ENCODE measurements at places on chromosomes 7 and 10.

DNA sequence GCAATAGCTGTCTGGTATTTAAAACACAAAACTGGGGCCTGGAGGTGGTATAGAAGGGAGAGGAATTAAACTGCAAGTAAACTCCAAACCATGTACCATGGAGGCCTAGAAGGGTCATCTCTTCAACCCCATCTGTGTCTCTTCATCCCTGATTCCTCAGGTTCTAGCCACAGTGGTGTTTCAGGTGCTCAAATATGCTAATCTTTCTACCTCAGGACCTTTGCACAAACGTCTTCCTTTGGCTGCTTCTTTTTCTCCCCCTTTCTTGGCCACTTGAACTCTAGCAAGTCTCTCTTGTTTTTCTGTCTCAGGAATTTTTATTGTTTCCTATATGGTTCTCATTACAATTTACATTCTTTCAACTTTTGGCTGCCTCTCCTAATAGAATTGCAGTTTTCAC lies 25.6 kb upstream of the MTPN start:
- no peak for DNase-seq

GRCh38 chr10:51729822-51730555 lies 30.6 kb upstream of the CSTF2T start:
- DNase-seq: no peak

GRCh38 chr10:2913474-2913873 lies 153.9 kb upstream of the PFKP start:
- no peak for DNase-seq

DNA sequence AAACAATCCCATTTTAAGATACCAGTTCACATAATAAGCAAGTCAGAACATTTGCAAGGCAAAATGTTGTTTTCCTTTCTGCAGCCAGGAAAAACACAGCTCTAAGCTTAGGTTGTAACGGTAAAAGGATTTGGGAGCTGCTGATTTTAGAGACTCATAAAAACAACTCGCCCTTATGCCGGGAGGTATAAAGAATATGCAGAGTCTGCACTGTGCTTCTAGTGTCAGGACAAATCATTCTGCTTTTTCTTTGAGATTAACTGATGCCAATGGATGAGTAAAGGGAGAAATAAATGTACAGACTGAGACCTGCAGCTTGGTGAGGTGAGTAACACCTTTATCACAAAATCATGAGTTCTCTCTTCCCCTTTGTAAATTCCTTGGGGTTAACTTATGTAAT lies 2.0 kb upstream of the SFR1 start:
- DNase-seq: no peak

- no peak for DNase-seq
Measured at GRCh38 chr7:108486291-108486966, 30.2 kb upstream of the NRCAM start.

DNA sequence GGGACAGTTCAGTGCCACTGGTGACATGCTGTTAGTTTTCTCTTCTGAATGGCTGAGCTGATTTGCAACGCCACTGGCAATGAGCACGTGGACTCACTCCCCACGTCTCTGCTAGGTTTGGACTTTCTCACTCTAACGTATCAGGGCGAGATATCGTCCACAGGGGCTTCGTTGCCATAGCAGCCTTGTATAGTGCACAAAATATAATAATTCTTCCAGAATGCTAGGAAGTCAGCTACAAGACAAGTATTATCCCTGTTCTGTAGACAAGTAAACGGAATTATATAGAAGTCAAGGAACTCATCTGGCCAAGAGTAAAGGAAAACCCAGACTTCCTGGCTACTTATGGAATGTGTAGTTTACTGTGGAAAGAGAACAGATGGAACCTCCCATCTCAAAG lies 226.8 kb downstream of the ARHGAP21 start:
- DNase-seq: no peak

GRCh38 chr7:35714407-35714806 lies 19.5 kb upstream of the HERPUD2 start:
- DNase-seq: no peak

DNA sequence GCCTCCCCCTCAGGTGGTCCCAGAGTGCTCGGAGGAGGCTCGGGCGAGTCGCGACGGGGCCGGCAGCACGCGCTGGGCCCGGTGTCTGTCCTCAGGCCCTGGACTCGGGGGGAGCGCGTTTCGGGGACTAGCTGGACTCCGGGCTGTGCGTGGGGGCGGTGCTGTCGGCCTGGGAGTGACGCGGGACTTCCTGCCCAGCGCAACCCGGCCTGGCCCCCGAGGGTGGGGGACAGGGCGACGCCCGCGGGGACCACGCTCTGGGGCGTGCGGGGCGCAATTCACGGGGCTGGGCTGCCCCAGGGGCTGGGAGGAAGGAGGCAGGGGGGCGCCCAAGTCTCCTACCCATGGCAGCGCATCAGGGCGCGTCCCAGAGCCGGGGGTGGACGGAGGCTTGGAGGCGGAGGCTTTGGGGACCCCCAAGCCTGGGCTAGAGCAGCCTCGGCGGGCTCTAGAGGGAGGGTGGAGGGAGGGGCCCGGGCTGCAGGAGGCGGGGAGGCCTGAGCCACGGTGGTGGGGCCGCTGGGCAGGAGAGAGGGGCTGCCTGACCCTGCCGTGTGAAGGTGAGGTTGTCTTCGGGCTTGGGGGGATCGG lies 2.3 kb upstream of the VENTX start:
- DNase-seq: no peak

DNA sequence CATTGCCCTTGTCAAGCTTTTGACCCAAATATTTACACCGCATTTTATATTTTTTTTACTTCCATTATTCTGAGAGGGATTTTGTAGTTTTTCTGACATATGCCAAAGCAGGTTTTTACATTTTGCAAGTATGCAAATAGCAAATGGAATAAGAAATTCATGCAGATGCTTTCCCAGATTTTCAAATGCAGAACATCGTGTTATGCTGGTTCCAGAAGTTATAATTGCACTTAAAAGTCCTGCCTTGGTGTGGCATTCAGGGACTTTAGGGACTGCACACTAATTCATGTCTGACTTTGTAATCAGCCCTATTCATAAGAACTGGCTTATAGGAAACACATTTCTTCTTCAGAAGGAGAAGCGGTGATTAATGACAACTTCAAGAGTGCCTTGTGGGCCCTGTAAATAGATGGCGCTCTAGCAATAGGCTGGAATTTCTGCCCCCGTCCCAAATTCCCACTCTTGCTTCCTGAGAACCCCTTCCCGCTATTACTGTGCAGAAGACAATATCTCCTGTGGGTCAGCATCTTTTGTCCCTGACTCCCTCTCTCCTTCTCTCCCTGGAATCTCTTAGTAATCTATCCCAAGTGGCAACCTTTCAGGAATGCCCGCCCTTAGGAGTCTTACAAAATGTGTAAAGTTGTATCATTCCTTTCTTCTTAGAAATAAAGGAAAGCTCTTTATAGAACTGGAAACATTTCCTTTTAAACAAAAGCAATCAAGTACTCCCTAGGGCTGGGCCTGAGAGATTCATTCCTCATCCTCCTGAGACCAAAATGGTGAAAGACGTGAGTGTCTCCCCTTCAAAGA lies 264.0 kb downstream of the INHBA start:
- DNase-seq: no peak

- DNase-seq: no peak
Measured at GRCh38 chr7:43208242-43208641, 95.8 kb downstream of the HECW1 start.

GRCh38 chr7:99790407-99790806 lies 6.4 kb upstream of the CYP3A4 start:
- DNase-seq: no peak

DNA sequence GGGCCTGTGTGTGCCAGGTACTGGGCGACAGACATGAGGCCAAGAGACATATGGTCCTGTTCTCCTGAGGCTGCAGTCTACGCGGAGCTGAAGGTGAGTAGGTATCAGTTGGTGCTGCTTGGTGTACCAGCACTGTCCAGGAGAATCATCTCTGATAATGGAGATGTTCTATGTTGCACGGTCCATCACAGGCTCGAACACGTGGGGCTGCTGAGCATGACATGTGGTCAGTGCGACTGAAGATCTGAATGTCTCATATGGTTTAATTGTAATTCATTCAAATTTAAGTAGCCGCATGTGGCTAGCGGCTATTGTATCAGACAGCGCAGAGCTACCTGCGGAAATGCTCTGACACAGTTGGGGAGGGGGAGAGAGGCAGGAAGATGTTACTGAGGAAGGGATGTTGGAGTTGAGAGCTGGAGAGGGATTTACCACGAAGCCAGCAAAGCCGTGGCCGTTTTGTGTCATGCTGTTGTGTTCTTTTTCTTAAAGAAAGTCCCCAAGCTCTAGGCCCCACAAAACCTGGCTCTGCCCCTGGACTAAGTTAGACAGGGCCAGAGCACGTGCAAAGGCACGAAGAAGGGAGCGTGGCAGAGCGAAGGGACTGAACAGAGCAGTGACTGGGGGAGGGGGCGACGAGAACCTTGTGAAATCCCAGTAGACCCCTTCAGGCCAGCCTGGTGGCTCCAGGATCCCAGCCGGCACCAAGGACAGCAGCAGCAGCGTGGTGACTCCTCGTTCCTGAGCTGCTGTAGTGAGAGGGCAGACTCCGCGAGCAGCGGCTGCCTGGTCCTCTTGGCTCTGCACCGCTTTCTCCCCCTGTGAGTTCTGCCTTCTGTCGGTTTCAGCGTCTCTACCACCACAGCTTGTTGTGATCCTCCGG lies 20.0 kb downstream of the SMKR1 start:
- DNase-seq: no peak

DNA sequence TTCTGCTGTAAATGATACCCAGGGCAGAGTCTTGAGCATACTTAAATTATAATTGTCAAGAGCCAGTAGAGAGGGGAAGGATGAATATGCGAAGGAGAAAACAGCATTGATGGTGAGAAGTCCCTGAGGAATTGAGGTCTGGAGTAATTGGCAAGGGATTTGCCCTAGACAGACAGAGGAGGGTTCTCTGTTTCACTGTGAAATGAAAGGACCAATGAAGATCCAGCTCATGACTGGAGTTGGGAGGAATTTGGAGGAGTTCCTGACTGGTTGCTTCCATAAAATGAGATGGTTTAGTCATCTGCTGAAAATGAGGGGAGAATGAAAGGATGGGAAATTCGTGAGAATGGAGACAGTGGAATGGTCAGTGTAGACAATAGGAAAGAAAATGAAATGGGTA lies 6.8 kb downstream of the PRPF18 start:
- DNase-seq: no peak

- DNase-seq: no peak
Measured at GRCh38 chr7:129914536-129915272, 38.1 kb downstream of the UBE2H start.

DNA sequence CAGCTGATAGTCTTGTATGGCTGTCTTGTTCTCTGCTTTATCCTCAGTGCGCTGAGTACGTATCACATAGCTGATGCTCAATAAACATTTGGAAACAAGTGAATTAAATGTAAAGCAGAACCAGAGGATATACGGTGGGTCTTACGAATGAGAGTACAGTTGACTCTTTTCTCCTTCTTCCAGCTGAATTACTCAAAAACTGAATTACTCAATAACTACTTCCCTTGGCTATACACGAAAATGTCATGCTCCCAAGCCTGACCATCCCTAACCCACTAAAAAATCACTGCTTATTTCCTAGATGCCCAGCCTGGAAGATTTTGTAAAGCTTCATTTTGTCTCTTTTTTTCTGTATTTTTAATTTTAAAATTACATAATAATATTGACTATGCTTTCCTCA lies 3.2 kb upstream of the RSU1 start:
- DNase-seq: no peak

GRCh38 chr10:47053081-47053798 lies 142.0 kb downstream of the PTPN20 start:
- DNase-seq: no peak

DNA sequence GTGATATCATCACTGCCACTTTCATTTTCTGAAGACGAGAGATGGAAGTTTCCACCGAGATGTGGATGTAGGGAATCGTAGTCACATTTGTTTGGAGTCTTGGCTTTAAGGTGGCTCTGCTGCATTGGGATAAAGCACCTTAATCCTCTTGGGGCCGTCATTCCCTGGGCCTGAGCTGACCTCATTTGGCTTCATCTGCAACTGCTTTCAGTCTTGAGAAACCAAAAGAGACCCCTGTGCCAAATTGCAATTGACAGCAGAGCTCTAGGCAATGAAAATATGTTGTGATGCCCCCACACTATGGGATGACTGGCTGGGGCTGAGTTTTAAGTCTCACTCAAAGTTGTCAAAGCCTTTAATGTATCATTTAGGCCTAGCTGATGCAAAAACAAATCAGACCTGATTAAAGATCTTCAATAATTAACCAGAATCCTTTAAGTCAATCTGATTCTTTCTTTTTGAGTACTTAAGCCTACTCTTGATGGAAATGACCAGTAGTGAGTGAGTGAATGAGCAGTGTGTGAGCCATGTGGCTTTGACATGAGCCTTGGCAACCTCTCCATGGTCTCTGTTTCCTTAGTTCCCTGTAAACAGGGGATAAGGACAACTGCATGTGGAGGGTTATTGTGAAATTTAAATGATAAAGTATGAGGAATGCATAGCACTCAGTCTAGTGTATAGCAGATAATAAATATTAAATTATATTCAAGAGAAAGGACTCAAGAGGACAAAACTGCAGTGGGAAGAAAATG lies 155.0 kb downstream of the BMPER start:
- DNase-seq: no peak

GRCh38 chr10:78643513-78643912 lies 425.3 kb upstream of the ZMIZ1 start:
- no peak for DNase-seq

DNA sequence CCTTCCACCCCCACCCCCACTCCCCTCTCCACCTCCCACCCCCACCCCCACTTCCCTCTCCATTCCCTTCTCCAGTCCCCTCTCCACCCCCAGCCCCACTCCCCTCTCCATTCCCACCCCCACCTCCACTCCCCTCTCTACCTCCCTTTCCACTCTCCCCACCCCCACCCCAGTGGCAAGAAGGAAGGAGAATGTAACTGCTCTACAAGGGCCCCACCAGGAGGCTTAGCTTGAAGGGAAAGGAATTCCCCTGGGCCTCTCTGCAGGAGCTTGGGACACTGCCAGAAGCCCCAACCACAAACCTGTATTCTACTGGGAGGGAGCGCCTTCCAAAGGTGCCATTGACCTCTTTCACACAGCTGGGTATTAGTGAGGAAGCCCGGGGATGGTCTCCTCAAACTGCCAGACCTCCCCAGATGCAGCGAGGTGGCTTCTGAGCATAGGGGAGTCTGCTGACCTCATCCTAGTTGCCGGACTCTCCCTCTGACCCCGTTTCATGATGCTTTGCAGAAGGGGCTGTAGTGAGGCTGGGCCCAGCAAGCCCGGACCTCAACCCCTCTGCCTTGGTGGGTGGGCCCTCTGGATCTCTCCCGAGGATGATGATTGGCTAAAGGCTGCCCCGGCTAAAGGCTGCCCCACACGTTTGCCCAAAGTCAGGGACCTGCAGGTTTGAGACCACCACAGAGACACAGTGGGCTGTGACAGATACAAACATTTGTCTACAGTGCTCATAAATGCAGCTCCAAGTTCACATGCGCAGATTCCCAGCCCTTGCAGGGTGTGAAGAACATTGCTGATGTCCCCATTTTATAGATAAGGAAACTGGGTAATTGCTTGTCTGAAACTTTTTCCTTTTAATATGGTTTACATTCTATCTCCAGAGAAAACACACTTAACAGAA lies 2.9 kb downstream of the DEPP1 start:
- no peak for DNase-seq

Measured in esophagus squamous epithelium (tissue), 5 donors.